A375 (cell line): ENCODE measurements at places on chromosomes 2 and 18. TPM values are rescaled to one million over a fixed set of nuclear protein-coding genes. Genes with fewer than 3 reads are reported as not detected.

Gene POTEC
- total RNA-seq = 0.88 and 0.91 TPM in 2 replicates

Gene PAPOLG
- 6.7 and 7.4 TPM in 2 replicates for total RNA-seq

Gene TMEM198
- 4.2 and 4.3 TPM in 2 replicates for total RNA-seq

Gene TOGARAM2
- 0.08 TPM in 1 of 2 replicates, not detected in the other for total RNA-seq

Gene EVX2
- 0.05 TPM in 1 of 2 replicates, not detected in the other for total RNA-seq

Gene GRHL1
- total RNA-seq = 0.30 and 0.56 TPM in 2 replicates

Gene CCDC74B
- total RNA-seq = 16.5 and 21.1 TPM in 2 replicates

Gene COL6A3
- 7.3 and 8.0 TPM in 2 replicates for total RNA-seq
